ENCODE measurements at places on chromosomes 1 and 21.
A peak's percentile ranks its signal among the peaks of the same experiment; 100 is the strongest.

DNA sequence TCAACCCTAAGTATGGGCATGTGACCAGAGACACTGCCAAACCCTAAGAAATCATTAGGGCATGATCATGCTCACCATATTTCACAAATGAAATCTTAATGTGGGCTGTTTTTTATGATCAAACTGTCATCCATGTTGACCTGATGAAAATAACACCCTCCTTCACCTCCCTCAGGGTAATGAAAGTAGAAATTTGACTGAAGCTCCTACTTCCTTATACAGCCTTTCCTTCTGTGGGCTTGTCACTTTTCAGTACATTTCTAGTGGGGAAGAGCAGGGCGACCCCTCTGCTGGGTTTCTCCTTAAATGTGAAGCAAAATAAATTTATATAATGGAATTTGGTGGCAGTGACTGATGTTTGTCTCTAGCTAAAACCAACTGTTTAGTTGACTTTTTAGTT is 25.9 kb downstream of the IVNS1ABP start:
- no peak for DNase-seq

- DNase-seq = no peak
These were observed 177.2 kb downstream of the NFIA start for GRCh38 chr1:61259379-61260148.

DNA sequence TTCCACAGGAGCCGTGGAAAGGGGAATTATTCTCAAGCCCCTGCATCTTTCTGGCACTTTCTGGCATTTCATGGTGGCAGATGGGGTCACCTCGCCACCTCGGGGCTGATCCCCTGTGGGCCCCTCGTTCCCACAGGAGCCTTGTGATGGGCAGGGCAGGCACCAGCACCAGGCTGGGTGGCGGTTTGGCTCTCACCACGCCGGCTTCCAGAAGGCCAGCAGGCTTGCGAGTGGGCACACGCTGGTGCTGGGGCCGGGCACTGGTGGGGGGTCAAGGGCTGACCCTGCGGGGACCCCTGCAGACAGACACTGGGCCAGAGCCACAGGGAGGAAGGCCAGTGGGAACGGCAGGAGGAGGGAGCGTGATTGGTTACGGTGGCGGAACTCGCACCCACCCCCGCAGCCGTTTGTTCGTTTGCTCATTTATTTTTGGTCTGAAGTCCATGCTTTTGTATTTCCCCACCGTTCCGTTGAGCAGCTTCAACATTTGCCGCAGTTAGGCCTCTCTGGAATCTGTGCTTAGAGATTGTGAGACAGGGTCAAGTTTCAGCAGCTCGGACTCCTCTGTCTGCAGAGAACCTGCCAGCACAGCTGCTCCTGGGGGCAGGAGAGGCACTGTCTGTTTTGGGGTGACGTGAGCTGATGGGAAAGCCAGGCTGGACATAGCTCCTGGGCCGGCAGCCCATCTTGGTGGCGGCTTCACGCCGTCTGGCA is 5.3 kb downstream of the COL18A1 start:
- DNase-seq = no peak

- DNase-seq = no peak
These were observed 142.5 kb upstream of the DPT start for GRCh38 chr1:168871531-168871930.

GRCh38 chr1:156390469-156391365 is 21.7 kb downstream of the RHBG start:
- DNase-seq = no peak

GRCh38 chr1:166884040-166884642 is 8.1 kb upstream of the TADA1 start:
- DNase-seq = no peak

GRCh38 chr1:48498096-48498791 is 26.2 kb upstream of the SPATA6 start:
- no peak for DNase-seq

DNA sequence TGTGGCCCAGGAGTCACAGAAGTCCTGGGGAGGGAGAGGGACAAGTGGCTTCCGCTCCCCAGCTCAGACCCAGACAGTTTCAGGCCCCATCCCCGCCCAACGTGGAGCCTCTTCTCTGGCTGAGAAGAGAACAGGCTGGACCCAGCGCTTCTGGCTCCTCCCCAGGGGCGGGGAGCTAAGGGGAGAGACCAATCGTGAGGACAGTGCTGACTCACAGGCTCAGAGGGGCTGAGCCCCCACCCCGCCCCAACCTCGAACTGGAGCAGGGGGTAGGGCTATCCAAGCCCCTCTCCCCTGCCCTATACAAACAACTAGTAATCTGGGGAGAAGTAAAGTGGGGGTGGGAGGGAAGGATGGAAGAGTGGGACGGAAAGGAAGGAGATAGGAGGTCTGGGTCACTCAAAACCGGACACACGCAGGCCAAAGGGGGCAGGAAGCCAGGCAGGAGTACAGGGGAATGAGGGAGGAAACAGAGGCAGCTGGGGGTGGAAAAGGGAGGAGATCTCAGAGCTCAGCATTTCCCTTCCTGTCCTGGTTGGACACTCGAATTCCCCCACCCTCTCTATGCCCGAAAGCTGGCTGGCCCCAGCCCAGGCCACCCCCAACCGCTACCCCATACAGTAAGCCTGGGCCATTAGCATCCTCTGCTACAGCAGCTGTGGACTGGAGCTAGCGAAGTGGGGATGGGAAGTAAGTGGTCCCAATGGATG is at the start of gene SHC1:
TSS of gene SHC1 (minus strand) at position 117 of the 710 bp plus-strand sequence. CDS start 221 bp downstream, outside the sequence.
- peak; percentile 70 for DNase-seq

- no peak for DNase-seq
These were observed 106.8 kb upstream of the FAM78B start for GRCh38 chr1:166273618-166274017.

DNA sequence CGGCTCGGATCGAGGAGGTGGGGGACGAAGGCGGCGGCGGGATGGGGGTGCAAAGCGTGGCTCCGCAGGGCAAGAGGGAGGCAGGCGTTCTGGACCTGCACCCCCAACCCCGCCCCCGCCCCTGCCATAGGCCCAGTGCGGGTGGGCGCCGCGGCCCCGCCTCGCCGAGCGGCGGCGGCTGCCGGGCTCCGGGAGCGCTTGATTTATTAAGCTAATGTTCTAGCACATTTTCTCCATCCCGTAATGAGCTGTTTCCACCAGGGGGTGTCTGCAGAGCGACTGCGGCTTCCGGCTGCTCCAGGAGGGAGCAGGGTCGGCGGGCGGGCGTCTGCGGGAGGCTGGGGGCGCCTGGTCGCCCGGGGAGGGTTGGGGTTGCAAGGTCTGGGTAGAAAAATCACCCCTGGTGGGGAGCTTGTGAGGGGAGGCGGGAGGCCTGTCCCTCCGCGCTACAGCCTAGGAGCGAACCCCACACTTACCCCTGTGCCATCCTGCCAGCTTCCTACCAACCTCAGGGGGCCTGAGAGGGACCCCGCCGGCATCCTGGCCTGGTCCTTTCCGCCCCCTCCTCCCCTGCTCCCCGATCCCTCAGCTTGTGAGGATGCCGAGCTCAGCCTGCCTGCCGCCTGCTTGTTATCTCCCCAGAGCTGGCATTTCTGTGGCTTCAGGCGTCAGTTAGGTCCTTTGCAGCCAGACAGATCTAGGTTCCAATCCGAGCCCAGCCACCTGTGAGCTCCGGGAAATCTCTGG is 48.5 kb upstream of the ACOT11 start:
- DNase-seq = no peak

- no peak for DNase-seq
These were observed 50.0 kb upstream of the TARDBP start for GRCh38 chr1:10962483-10962882.
